ENCODE measurements at places on chromosomes 7 and 10. TPM values are rescaled to one million over a fixed set of nuclear protein-coding genes. Genes with fewer than 3 reads are reported as not detected.

CPXM2 gene
- not detected for total RNA-seq

HACD1 gene
- 17.4 TPM for total RNA-seq

NKX6-2 gene
- not detected for total RNA-seq

ASB13 gene
- 11.5 TPM for total RNA-seq

TMEM139 gene
- 3.2 TPM for total RNA-seq

UCN3 gene
- not detected for total RNA-seq

PLEKHS1 gene
- 0.04 TPM for total RNA-seq
